ENCODE measurements at places on chromosomes 2 and 18. TPM values are rescaled to one million over a fixed set of nuclear protein-coding genes. Genes with fewer than 3 reads are reported as not detected.

GRCh38 chr2:126889071-126889470 lies 9.6 kb upstream of the TEX51 start:
- DNase-seq, result no peak
- no peaks in the 10 kb centered on the region for H3K4me1 ChIP-seq
- H3K27me3 ChIP-seq, result no peaks in the 10 kb centered on the region
- no peaks in the 10 kb centered on the region for H3K36me3 ChIP-seq

- peak; percentile 82 for DNase-seq
- H3K36me3 ChIP-seq, result no peaks in the 10 kb centered on the region
- H3K4me1 ChIP-seq, result no peaks in the 10 kb centered on the region
- H3K4me3 ChIP-seq, result no peak overlapping the region
- H3K27me3 ChIP-seq, result no peaks in the 10 kb centered on the region
- H3K27ac ChIP-seq, result no peak overlapping the region
Observed at GRCh38 chr2:42513252-42513918, 19.6 kb upstream of the KCNG3 start.

DNA sequence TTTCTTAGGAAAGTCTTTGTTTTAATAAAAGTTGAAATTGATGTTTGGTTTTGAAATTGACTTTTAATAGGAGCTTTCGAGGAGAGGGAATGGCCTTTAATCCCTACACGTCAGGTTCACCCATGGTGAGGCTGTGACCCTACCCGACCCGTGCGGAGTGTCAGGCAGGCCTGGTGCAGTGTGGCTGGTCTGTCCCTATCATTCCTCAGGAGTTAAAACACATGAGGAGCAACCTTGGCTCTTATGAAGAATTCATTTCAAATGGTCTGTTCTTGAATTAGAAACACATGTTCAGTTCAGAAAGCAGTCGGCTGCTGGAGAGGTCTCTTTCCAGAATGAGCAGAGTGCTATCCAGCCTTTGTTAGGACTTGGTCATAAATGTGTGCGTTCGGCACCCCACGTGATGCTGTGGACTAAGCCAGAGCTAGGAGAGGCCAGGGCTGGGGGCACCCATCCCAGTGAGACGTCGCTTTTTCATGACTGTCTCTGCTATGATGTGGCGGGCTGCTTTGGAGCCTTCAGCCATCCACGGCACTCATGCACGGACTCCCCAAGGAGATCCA lies 54.7 kb downstream of the EMILIN2 start:
- no peaks in the 10 kb centered on the region for H3K27me3 ChIP-seq
- no peaks in the 10 kb centered on the region for H3K4me1 ChIP-seq
- H3K36me3 ChIP-seq, result no peaks in the 10 kb centered on the region
- H3K27ac ChIP-seq, result no peak overlapping the region
- H3K4me3 ChIP-seq, result no peak overlapping the region

- H3K4me3 ChIP-seq, result no peak overlapping the region
- H3K4me1 ChIP-seq, result peaks cover 19% of the 10 kb centered on the region
- peaks cover 2% of the 10 kb centered on the region for H3K36me3 ChIP-seq
- H3K27ac ChIP-seq, result peak overlapping the region; percentile 81
- DNase-seq, result peak; percentile 84
Observed at GRCh38 chr2:113218283-113219091, 44.7 kb downstream of the PSD4 start.

DNA sequence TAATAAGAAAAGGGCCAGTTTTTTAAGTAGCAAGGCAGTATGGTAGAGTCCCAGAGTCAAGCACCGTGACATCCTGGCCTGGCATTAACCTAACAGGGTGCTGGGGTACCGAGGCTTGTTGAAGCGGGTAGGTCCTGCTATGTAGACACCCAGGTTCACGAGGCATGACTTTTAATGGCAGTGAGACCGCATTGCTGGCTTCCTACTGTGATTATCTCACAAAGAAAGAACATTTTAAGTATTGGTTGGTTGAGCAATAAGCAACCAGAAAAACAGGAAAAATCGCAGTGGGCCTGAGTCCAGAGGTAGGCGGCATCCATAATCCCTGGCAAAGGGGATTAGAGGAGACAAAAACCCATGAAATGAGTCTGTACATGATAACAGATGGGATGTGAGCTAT lies 927.9 kb upstream of the ACVR2A start:
- H3K27ac ChIP-seq, result no peak overlapping the region
- no peak overlapping the region for H3K4me3 ChIP-seq
- no peaks in the 10 kb centered on the region for H3K4me1 ChIP-seq
- no peaks in the 10 kb centered on the region for H3K27me3 ChIP-seq

DNA sequence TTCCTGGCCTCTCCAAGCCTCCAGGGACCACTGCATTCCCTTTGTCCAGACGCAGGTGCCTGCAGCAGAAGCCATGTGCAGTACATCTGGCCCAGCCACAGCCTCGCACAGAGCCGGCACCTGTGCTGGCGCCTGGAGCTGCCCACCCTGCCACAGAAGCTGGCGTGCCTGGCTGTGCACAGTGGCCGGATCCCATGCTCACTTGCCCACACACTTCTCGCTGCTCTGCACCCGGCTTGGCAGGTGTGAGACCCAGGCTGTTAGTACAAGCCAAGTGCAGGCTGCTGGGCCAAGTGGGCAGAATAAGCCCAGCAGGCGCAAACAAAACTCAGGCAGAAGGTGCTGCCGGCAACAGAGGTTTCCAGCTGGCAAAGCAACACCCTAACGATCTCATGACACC lies 124.5 kb upstream of the CCDC150 start:
- no peak overlapping the region for H3K4me3 ChIP-seq
- no peak overlapping the region for H3K27ac ChIP-seq
- no peaks in the 10 kb centered on the region for H3K27me3 ChIP-seq
- no peaks in the 10 kb centered on the region for H3K36me3 ChIP-seq

DNA sequence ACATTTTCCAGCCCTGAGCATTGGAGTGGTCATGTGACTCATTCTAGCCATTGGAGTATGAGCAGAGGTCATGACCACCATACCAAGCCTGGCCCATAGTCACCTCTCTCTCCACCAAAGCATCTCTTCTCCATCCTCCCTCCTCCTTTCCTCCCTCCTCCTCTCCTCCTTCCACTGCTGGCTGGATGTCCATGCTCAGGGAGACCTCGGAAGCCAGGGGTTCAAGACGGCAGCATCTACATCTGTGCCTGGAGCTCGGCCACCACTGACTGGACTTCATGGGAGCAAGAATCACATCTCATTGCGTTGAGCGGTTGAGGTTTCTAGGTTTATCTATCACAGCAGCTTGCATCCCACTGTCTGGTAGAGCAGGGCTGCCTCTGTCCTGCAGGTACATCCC lies 252.4 kb downstream of the NDUFA10 start:
- H3K4me1 ChIP-seq, result no peaks in the 10 kb centered on the region
- H3K27me3 ChIP-seq, result no peaks in the 10 kb centered on the region
- H3K4me3 ChIP-seq, result no peak overlapping the region
- no peaks in the 10 kb centered on the region for H3K36me3 ChIP-seq
- DNase-seq, result no peak

SCLY gene
- 23.5 TPM for polyA plus RNA-seq

DNA sequence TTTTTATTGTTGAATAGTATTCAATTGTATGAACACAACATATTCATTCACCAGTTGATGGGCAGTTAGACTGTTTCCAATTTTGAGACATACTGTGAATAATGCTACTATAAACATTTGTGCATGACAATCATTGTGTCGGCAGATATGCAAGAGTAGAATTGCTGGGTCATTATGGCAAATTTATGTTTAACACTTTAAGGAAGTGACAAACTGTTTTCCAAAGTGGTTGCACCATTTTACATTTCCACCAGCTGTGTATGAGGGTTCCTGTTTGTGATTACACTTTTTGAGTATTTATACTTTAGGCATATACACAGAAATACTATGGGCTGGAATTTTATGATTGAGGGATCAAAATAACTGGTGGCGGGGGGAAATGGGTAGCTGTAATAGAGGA lies 61.2 kb downstream of the MAP4K3 start:
- H3K4me3 ChIP-seq, result no peak overlapping the region
- no peak for DNase-seq
- no peaks in the 10 kb centered on the region for H3K4me1 ChIP-seq
- H3K36me3 ChIP-seq, result no peaks in the 10 kb centered on the region
- no peak overlapping the region for H3K27ac ChIP-seq

ALPG gene
- polyA plus RNA-seq, result not detected

DNA sequence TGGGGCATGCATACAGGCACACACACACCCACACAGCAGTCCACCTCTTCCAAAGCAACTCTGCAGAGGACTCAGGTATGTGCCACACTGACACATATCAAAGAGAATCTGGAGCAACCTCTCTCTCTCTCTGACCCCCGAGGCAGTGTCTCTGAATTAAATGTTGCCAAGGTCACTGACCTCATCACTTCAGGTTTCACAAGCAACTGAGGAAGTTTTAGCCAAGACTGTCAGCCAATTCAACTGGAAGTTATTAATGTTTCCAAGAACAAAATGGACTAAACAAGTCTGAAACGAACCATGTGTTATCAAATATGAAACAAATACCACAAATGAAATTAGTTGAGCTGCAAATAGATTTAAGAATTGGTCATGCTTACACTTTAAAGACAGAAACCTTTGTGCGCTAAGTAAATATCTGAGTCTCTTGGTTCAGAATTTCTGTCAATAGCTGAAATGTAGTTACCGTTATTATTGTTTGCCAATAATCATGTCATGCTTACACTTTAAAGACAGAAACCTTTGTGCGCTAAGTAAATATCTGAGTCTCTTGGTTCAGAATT lies 86.1 kb downstream of the SLC25A12 start:
- no peaks in the 10 kb centered on the region for H3K27me3 ChIP-seq
- H3K4me1 ChIP-seq, result no peaks in the 10 kb centered on the region
- no peak overlapping the region for H3K4me3 ChIP-seq

DNA sequence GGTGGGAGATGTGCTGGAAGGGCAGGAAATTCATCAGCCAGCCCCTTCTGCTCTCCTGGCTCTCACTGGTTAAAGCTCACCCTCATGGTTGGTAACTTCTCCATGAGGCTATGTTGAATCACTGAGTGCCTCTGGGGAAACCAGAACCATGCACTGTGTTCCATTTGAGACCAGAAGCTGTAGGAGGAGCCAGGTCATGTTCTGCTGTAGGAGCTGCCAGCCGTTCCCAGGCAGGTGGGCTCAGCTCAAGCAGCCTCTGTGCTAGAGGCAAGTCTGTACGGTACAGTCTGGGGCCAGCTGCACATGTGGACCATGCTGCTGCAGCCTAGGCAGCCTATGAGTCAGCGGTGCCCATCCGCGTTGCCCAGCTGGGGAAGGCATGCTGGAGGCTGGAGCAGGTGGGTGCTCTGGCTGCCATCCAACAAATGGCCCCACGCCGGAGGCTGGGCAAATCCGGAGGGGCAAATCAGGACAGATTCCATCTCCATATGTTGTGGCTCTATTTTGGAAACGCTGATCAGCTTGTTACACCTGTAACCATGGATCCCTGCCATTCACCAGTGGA lies 22.0 kb upstream of the KCNF1 start:
- no peak overlapping the region for H3K4me3 ChIP-seq
- H3K4me1 ChIP-seq, result no peaks in the 10 kb centered on the region
- no peaks in the 10 kb centered on the region for H3K27me3 ChIP-seq
- H3K36me3 ChIP-seq, result no peaks in the 10 kb centered on the region
- H3K27ac ChIP-seq, result no peak overlapping the region
- DNase-seq, result no peak

DNA sequence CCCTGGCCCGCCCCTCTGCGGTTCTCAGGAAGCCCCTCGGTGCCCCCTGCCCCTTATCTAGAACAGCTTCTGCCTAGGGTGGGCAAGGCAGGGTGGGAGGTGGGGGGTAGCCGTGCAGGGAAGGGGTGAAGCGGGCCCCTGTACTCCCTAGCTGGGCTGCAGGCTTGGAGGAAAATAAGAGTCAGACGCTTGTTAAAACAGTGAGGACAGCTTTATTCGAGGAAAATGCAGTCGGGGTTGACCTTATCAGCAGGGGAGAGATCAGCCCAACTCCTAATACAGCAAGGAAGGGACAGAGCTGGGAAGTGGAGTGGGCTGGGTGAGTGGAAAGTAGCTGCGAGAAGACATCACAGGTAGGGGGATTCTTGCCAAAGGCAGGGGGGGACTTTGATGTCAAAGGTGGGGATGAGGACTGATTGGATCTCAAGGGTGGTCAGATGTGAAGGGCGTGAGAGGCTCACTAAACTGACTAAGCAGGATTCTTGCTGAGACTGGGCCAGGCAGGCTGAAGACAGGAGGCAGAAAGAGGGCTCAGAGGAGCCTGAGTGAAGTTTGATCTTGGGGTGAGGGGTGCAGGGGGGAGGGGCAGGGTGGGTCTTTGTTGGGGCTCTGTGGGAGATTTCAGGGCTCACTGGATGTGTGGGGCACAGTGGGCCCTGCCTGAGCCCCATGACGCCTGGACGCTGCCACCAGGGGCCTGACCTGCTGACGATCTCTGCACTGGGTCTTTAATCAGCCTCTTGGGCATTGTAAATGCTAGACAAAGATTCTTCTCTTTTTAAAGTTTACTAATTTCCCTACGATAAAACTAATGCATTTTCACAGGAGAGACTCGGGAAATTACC lies 29.9 kb downstream of the HPCAL1 start:
- no peak for DNase-seq
- H3K4me3 ChIP-seq, result no peak overlapping the region
- H3K36me3 ChIP-seq, result no peaks in the 10 kb centered on the region
- H3K27me3 ChIP-seq, result no peaks in the 10 kb centered on the region

- H3K27ac ChIP-seq, result no peak overlapping the region
- H3K4me3 ChIP-seq, result no peak overlapping the region
- H3K36me3 ChIP-seq, result peaks cover 5% of the 10 kb centered on the region
- no peak for DNase-seq
- no peaks in the 10 kb centered on the region for H3K4me1 ChIP-seq
- peaks cover 2% of the 10 kb centered on the region for H3K27me3 ChIP-seq
Observed at GRCh38 chr2:69088466-69088865, 75.5 kb downstream of the ANTXR1 start.

GKN2 gene
- polyA plus RNA-seq, result not detected

- no peak for DNase-seq
- peaks cover 20% of the 10 kb centered on the region for H3K4me1 ChIP-seq
- H3K27ac ChIP-seq, result peak overlapping the region; percentile 52
Observed at GRCh38 chr2:28435241-28435640, 42.6 kb downstream of the FOSL2 start.

DNA sequence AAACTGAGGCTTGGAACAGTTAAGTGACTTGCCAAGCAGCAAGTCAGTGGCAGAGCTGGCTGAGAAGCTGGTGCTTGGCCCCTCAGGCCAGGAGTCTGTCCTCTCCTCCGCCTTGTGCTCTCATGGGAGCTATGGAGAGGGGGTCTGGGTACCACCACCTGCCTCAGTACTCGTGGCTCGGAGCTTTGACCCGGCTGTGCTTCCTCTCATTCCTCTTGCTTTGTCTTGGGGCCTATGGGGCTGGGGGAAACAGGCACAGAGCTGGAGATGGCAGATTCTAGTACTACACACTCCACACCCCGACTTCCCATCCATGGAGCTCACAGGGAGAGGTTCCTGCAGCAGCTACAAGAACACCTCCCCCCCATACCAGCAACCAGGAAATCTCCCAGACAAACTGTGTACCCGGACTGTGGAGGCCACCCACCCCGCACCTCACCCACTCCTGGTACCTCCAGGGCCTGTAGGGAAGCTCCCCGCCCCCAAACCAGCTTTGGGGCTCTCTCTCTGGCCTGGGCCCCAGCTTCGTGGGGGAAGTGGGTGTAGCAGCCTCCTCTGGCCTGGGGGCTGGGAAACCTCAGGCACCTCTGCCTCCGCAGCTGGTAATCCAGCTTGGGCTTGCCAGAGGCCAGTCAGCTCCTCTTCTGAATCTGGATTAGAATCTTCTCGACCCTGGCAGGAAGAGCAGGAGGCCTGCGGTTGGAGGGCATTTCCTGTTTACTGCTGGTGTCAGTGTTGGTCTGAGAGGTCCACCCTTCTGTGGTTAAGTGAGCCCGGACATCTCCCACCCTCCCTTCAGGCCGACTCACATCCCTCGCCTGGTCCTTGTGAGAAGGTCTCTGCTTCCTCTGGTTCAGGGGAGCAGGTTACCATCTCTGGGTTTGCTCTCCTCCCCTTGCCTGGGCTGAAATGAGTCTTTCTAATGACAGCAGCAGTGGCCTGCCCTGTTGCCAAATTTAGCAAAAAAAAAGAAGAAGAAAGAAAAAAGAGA lies 22.3 kb upstream of the RHOB start:
- no peak overlapping the region for H3K4me3 ChIP-seq
- H3K36me3 ChIP-seq, result no peaks in the 10 kb centered on the region
- no peak overlapping the region for H3K27ac ChIP-seq
- no peaks in the 10 kb centered on the region for H3K27me3 ChIP-seq
- DNase-seq, result no peak
- H3K4me1 ChIP-seq, result no peaks in the 10 kb centered on the region
